ENCODE measurements at places on chromosomes 1 and 21.

DNA sequence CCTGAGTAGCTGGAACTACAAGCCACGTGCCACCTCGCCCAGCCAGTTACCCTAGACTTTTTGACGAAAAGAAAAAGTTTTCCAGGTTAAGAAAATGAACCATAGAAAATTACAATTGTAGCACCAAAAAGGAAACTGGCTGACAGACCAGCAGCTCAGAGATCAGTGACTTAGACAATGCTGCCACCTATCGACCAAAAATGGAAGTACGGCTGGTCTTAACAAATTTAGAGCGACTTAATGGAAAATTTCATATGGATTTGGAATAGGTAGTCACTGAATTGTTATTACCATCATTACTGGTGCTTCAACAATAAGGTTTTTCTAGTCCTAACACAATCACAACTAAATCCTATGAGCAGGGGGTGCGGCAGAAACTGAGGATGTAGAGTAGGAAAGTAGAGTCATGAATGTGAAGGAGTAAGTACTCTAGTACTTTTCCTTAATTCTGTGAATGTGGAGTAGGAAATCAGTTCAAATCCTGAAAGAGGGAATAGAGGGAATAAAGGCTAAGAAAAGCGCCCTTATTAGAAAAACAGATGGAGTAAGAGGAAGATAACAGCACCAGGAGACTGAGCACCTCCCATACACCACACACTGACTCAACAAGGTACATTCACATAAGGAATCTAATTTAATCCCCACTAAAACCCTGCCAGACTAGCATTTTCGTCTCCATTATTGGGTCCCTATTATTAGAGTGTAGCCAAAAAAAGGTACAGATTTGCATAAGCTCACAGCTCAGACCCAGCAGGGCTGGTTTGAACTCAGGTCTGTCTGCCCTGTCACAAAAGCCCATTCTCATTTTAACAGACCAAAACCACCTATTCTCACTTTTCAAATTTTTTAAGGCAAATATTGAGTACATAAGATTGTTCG lies 37.9 kb upstream of the MGST3 start:
- DNase-seq = no peak

DNA sequence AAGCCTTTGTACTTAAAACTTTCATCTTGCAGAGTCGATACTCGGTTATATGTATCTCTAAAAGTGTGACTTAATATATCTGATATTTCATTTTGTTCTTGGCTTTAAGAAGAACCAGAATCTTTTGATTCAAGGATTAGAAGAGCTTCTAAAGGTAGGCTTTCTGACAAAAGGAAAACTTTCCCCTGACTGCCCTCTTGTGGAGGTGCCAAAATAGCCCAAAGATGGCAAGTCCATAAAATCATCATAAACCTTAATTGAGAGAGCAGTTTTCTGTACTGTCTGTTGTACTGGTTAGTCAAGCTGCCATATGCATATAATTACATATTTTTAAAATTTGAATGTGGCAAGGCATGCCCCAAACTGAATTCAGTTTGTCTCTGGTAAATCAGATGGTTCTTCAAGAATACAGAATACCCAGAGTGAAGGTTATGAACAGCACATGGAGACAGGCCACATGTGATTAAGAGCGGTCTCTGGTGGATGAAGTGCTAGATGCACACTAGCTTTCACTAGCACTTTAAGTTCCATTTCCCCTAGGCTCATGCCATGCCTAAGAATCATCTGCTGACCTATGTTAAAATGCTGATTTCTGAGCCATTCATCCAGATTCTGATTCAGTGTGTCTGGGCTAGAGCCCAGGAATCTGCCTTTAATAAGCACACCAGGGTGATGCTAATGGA lies 27.7 kb upstream of the ELAVL4 start:
- DNase-seq = no peak

DNA sequence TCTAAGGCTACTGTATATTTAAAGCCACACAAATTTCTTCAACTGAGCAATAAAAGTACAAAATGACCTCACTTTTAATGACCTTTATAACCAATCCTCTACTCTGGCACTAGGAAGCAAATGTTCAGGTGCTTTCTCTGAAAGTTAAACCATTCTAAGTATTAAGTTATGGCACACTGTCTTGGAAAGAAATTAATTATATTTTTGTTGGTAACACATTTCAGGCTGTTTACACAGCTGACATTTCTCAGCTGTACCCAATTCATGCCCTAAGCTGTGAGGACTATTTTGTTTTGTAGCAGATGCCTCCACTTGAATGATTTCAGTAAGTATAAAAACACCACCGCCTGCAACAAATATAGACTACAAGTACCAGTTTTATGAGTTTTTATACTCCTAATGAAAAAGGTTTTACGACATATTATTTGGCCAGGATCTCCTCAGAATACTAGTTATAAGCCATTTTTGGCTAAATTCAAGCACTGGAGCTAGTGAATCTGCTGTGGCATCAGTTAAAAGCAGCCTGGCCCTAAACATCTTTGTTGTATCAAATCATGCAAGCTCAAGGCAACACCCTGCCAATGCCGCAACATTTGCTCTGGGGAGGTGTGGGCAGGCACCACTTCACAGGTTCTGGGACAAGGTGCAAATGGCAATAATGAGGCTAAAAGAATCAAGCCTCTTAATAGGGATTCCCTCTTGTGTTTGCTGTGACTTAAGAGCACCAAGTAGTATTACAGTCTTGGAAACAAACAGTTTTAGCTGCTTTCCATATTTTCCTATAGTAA lies 228.4 kb upstream of the DMRTA2 start:
- DNase-seq = no peak

DNA sequence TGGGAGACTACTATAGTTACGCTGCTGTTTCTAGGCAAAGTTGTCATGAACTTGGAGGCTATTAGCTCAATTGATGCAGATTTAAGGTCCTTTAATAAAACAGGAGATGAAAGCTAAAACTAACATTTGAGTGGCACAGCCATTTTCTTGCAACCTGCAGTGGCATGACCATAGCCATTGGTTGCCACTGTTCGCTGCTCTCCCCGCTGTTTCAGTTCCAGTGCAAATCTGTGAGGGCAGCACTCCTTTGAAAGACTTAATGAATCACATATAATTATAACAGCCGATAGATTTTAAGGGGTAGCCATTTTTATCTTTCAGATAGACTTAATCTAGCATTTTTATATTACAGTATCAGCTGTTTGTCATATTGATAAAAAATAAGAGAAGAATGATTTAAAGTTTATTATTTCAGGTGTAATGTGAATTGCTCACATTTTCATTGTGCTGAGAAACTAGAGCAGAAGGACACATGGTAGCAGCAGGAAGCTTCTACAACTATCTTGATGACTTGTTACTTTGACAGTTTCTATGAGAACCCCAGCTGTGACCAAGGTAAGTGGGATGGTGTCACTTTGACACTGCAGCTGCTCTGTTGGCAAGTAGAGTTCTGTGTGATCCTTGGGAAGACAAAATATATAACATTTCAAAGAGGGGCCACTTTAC lies 203.7 kb downstream of the PLA2G4A start:
- no peak for DNase-seq

DNA sequence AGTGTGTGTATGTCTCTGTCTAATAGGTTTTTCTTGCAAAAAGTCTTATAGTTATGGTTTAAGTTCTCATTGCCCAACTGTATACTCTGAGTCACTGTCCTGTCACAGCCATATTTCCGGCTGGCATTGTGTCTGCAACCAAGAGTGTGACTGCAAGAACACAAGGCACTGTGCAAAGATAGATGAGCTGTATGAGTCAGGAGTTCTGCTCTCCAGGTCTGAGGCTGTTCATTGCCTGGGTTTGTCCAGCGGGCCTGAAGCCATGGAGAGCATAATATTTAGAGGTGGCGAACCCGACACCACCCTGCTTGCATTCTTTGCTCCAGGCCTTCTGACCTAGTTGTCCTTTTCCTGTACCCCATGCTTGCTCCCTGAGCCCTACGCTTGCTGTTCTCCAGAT lies 50.9 kb upstream of the CNIH3 start:
- DNase-seq = peak; percentile 67

DNA sequence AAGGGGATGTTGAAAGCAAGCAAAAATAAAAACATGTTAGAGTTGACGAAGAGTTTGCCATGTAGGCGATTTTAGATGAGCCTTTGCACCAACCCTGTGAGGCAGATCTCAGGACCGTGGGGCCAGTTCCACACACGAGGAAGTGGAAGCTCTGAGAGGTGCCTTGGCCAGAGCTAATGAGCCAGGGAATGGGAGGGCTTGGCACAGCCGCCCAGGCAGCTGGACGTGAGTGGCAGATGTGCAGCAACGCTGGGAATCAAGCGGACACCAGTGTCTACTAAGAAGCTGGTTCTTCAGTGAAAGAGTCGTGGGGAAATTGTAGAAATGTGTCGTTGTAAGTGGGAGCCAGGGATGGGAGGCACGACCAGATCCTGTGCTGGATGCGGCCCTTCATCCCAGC lies 58.9 kb upstream of the COL6A1 start:
- DNase-seq = no peak

DNA sequence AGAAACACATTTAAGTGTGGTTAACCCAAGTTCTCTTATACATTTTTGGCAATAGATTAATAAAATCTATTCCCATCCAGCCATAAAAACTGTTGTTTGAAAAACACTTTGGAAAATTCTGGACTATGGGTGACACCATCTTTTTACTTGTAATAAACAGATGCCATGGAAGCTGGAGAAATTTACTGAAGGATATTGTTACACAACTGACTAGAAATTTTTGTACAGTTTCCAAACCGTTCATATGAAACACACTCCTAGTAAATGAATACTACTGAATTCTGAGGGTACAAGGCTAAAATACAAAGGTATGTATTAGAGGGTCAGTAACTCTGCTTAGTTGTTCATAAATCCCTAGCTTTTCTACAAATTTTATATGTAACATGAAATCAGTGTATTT lies 48.7 kb downstream of the TRIM33 start:
- no peak for DNase-seq

- no peak for DNase-seq
Measured at GRCh38 chr1:188872376-188872775, 1605.3 kb downstream of the BRINP3 start.

DNA sequence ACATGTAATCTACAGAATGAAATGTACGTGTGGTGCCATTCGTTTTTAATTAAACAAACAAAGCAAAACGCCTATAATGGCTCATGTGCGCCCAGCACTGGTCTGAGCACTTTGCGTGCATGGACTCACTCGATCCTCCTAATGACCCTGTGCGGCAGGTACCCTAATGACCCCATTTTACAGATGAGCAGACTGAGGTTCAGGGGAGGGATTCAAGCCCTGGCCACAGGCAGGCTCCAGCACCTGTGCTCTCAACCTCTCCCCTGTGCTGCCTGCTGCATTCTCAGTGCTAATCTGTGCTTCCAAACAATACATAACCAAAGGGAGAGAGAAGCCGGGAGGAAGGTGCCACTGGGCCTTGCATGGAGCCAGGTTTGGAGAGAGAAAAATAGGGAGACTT lies 124.2 kb upstream of the ZBTB40 start:
- DNase-seq = peak; percentile 4

- DNase-seq = peak; percentile 71
Measured at GRCh38 chr1:31155216-31155806, 84.4 kb downstream of the NKAIN1 start.

- DNase-seq = no peak
Measured at GRCh38 chr1:209207126-209207700, 376.3 kb upstream of the CAMK1G start.

DNA sequence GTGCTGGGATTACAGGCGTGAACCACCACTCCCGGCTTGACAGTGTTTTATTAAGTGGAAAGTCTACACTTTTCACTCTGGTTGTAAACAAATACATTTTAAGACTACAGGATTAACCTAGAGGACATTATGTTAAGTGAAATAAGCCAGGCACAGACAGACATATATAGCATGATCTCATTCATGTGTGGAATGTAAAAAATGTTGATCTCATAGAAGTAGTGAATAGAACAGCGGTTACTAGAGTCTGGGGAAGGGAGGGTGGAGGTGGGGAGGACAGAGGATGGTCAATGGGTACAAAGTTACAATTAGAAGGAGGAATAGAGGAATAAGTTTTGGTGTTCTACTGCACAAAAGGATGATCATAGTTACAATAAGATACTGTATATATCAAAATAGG lies 16.9 kb downstream of the CTH start:
- DNase-seq = no peak

DNA sequence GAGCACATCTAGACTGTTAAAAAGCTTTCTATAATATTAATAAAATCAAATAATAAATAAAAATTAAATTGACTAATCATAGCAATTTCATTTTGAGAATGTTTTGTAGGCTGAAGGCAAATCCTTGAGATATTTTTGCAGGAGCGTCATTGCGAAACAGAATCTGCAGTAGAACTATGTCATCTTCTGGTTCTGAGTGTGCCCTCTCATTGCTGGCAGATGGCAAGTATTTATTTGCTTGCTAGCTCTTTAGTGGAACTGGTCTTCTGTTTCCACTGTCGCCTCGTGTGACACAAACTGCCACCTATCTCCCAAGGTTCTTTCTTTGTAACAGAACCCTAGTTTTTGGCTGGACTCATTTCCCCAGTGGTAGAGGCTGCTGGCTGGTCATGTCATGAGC lies 19.0 kb upstream of the IRF2BP2 start:
- DNase-seq = no peak

DNA sequence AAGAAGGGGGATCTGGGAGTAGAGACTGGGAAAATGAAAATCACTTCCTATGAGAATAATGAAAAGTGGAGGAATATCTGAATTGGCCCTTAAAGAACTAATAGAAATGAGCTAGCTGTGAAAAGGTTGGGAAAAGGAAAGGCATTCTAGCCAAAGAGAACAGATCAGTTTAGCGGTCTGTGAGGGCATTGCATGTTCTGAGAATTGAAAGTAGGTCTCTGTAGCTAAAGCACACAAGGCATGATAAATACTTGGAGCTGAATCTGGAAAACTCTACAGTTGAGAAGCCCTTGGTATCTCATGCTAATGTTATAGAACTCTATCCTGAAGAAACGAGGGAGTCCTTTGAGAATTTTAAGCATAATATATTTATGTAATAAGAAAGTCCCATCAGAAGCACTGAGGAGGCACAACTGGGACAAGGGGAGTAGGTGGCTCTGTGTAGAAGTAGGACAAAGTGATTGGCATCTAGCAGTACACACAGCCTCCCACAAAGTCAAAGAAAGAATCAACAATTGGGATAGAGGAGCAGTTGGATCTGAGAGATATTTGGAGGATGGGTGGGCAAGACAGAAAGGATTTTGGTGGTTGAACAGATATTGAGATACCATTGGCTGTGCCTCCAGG lies 78.7 kb downstream of the GREM2 start:
- no peak for DNase-seq

- DNase-seq = no peak
Measured at GRCh38 chr1:8497210-8497819, 179.4 kb downstream of the SLC45A1 start.

DNA sequence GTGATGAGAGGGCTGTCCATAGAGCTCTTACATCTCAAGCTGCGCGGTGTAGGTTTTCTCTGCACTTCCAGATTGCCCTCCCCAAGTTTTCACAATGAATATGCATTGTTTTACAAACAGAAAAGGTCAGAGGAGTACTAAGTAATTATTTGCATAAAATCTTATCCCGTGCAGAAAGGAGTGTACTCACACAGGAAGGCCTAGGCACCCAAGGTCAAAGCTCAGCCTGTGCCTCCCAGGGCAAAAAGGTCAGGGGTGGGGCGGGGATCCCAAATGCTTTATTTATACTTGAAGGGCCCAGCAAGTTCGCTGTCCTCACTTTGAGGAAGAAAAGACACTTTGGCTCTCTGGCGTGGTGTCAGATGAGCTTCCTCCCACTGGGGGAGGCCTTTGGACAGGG lies 10.3 kb upstream of the KCNE1 start:
- no peak for DNase-seq
